ENCODE measurements at places on chromosomes 3 and 15.

- no peak for DNase-seq
Observed at GRCh38 chr15:61081027-61081322, 148.1 kb downstream of the RORA start.

- no peak for DNase-seq
Observed at GRCh38 chr3:25046911-25047771, 380.9 kb upstream of the RARB start.

GRCh38 chr15:72995849-72996248 lies 56.4 kb upstream of the NEO1 start:
- DNase-seq = no peak

DNA sequence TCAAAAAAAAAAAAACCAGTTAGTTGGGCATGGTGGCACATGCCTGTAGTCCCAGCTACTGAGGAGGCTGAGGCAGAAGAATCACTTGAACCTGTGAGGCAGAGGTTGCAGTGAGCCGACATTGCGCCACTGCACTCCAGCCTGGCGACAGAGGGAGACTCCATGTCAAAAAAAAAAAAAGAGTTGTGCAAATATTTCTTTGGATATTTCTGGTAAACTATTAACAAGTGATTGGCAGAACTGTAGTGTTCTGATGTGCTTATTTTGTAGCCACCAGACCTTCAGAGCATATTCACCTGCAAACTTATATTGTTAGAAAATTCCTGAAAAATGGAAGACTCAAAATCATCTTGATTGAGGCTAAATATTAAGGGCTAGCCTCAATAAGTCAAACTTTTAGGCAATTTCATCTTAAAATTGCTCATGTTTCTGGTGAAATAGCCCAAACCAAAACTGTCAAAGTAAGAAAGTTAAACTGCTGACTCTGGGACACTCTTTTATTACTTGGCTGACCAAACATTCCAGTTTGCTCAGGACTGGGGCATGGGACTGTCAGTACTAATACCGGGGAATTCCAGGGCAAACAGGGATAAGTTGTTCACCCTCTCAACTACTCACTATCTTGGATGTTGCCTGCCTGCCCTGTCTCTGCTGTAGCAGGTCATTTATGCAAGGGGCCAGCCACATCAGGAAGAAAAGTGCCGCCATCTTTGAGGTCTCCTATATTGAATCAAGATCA lies 37.0 kb downstream of the ABHD2 start:
- no peak for DNase-seq

DNA sequence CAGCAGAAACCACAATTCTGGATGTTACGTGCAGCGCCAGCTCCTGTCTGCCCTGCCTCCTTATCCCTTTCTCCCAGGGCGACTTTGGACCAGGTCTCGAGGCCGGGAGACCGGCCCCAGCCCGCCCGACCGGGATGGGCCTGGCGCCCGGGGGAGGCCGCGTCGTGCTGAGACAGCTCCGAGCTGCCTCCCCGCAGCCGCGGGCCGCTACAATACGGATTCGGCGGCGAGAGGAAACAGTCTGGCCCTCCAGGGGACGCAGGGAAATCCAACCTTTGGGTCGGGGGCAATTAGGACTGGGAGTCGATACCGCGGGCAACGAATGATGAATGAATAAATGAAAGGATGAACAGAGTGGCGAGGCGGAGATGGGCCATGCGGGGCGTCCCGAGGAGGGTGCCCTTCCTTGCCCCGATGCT lies 537 bp downstream of the GRAMD2A start:
- DNase-seq = no peak

DNA sequence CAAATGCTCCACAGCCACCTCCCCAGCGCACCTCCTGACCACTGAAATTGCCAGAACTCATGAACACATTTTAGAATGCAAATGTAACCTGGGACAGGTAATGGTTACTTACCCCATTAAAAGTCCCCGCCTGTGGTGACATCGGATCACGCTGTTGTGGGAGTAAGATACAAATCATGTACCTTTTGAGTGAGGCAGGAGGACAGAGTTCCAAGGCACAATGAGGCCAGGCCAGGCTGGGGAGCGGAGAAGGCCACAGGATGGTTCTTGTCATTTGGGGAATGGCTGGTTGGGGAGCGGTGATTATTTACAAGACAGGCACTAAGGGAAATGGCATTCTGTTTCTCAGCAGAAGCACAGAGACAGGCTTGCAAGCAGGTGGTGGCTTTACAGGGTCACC lies 490.0 kb downstream of the EDEM1 start:
- DNase-seq = no peak

GRCh38 chr15:91289324-91289723 lies 189.3 kb downstream of the SV2B start:
- DNase-seq = no peak

GRCh38 chr3:33578325-33579177 lies 138.3 kb upstream of the UBP1 start:
- peak; percentile 25 for DNase-seq

- DNase-seq = no peak
Observed at GRCh38 chr3:169405076-169405475, 258.4 kb downstream of the MECOM start.

GRCh38 chr15:93070551-93071296 lies 18.3 kb downstream of the RGMA start:
- no peak for DNase-seq

DNA sequence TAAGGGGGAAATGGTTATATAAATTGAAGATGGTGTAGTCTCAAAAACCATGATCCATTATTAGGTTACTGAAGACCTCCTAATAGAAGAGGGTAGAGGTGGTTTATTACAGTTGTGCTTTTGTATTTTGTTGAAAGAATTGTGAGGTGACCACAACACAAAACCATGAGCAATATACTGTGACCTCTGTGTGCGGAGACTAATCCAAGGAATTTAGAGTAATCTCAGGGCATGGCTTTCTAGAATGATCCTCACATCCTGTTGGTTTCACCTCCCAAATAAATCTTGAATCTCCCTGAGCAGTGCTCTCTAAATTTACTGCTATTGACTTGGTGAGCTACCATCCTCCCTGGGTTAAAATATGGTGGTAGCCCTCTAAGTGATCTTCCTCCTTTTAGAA lies 52.3 kb downstream of the PTPRG start:
- no peak for DNase-seq

GRCh38 chr15:43901495-43901894 lies 74.7 kb downstream of the WDR76 start:
- DNase-seq = no peak

Measured in HFF-Myc (cell line).